ENCODE measurements at places on chromosomes 4 and X.

DNA sequence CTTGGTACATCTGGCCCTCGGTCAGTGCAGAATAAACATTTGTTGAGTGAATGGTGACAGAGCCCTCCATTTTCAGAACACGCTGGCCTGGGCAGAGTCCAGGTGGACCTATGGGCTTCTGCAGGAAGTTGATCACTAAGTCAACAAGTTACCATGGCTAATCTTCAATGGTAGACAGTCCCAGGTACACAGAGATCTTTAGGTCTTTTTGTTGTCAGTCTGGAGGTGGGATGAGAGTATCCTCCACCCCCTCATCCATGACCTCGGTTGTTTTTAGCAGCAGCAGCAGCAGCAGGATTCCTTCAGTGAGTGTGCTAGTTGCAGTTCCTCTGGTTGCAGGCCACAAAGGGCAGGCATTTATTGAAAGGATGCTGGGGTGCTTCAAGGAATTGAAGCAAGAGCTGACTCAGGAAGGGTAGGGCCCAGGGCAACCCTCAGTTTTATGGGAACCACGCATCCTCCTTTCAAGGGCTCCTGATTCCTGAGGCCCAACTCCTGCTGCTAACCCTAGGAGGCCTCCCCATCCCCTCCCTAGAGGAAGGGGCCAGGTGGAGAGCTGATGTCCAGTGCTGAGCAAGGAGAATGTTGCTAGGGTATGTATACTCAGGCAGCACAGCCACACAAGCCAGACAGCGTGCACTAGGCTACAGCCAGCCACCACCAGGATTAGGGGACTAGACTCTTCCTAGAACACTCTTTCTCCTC, 1.7 kb upstream of the USP27X start:
- no peak for DNase-seq

GRCh38 chr4:36292556-36293188, 11.3 kb downstream of the DTHD1 start:
- no peak for DNase-seq

DNA sequence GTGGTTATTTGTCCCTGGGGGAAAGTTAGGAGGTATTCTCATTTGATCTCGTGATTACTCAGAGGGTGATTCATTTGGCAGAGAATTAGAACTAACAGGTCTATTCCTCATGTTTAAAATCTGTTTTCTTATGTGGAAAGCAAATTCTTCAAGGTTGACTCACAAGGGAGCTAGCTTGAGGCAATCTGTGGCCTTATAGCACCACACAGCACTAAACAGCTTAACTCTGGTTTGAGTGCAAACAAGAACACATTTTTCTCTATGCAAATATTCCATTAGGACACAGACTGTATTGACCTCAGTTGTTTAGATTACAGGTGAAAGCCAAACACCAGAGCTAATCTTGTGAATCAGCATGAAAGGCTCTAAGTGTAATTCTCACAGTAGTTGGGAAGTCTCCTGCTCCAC, 694.4 kb upstream of the POU3F4 start:
- no peak for DNase-seq

- no peak for DNase-seq
Observed at GRCh38 chr4:166895771-166896170, 338.5 kb downstream of the SPOCK3 start.

DNA sequence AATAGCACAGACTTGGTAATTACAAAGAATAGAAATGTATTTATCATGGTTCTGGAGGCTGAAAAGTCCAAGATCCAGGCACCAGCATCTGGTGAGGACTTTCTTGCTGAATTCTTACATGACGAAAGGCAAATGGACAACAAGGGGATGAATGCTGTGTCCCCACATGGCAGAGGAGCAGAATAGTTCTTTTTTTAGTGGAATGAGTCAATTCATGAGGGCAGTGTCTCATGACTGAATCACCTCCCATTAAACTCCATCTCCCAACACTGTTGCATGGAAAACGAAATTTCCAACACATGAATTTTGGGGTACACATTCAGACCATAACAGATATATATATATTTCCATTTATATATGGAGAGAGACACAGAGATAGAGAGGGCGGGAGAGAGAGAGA, 628.3 kb downstream of the TRIML1 start:
- DNase-seq, result no peak

DNA sequence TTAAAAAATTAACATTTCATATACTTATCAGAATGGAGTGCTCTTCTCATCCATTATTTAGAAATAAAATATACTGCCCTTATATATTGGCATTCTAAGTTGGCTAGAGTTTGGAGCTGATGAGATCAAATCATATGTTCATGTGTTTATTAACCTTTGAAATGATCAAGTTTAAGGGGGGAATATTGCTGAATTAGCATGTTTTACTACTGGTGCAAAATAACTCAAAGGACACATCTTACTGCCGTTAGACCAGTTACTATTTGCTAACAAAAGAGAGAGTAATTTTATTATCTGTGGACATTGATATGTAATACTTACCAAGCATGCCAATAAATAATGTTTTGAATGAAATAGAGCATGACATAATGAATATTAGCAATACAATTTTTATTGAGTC, 901.0 kb downstream of the CCSER1 start:
- DNase-seq, result no peak

DNA sequence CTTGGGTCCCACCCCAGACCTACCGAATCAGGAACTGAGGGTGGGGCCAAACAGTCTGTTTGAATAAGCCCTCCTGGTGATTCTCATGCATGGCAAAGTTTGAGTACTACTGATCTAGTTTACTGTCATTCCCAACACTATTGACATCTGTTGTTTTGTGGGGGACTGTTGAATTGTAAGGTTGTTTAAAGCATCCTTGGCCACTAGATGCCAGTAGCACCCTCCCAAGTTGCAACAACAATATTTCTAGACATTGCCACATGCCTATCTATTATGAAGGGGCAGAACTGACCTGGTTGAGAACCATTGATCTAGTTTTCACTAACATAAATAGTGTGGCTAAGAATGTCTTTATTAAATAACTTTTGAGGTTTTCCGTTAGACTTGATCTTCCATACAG, 15.1 kb downstream of the TAF9B start:
- DNase-seq, result no peak

GRCh38 chr4:94536649-94537469, 85.1 kb downstream of the PDLIM5 start:
- no peak for DNase-seq

DNA sequence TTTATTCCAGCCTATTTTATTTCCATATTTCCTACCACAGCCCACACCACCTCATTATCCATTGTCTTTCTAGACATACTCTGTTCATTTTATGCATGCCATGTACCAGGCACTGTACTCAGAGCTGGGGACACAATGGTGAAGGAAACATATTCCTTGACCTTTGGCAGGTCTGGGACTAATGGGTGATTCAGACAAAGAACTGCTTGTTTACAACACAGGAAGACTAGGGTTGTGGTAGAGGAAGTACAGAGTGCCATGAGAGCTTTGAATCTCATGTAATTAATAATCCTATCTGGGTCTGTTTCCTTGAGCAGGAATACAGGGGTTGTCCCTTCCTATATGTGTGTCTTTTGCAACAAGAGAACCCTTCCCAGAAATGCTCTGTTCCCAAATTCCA, 75.1 kb upstream of the NUDT10 start:
- DNase-seq, result no peak
